ENCODE measurements at places on chromosomes 3 and 15. TPM values are rescaled to one million over a fixed set of nuclear protein-coding genes. Genes with fewer than 3 reads are reported as not detected.

Gene FRMD5
- total RNA-seq, result not detected

Gene RBM6
- 137 TPM for total RNA-seq

Gene TMCO5A
- not detected for total RNA-seq

Gene VGLL3
- total RNA-seq, result 6.8 TPM

Gene ITIH1
- total RNA-seq, result not detected

Gene HDC
- 0.64 TPM for total RNA-seq

Gene PSTPIP1
- total RNA-seq, result 7.9 TPM

Gene OSBPL10
- total RNA-seq, result 28.3 TPM

DNA sequence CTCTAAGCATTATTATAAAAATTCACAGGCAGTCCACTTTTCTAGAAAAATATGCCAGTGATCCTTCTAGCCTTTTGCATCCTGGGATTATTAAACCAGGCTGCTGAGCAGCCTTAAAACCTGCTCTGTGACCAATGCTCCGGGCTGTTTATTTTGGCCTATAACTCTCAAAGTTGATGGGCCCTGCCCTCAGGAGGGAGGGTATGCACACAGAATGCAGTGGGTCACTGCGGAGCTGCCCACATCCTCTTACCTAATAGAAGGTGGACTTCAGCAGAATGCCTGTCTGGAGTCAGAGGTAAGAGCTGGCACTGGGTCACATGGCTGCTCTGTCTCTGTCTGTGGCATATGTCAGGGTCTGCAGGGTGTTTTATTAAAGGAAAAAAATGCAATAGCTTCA is 26.0 kb downstream of the CPNE4 start:
- no peaks in the 10 kb centered on the region for H3K4me1 ChIP-seq
- DNase-seq, result no peak
- H3K27ac ChIP-seq, result no peak overlapping the region

GRCh38 chr15:100671858-100672543 is 69.6 kb downstream of the ASB7 start:
- no peak overlapping the region for H3K4me3 ChIP-seq
- no peaks in the 10 kb centered on the region for H3K4me1 ChIP-seq
- H3K36me3 ChIP-seq, result no peaks in the 10 kb centered on the region
- no peak overlapping the region for H3K27ac ChIP-seq

- no peak overlapping the region for H3K4me3 ChIP-seq
- no peaks in the 10 kb centered on the region for H3K36me3 ChIP-seq
- no peaks in the 10 kb centered on the region for H3K27me3 ChIP-seq
- no peak overlapping the region for H3K27ac ChIP-seq
- DNase-seq, result no peak
Observed at GRCh38 chr3:188097791-188098190, 56.2 kb upstream of the LPP start.

DNA sequence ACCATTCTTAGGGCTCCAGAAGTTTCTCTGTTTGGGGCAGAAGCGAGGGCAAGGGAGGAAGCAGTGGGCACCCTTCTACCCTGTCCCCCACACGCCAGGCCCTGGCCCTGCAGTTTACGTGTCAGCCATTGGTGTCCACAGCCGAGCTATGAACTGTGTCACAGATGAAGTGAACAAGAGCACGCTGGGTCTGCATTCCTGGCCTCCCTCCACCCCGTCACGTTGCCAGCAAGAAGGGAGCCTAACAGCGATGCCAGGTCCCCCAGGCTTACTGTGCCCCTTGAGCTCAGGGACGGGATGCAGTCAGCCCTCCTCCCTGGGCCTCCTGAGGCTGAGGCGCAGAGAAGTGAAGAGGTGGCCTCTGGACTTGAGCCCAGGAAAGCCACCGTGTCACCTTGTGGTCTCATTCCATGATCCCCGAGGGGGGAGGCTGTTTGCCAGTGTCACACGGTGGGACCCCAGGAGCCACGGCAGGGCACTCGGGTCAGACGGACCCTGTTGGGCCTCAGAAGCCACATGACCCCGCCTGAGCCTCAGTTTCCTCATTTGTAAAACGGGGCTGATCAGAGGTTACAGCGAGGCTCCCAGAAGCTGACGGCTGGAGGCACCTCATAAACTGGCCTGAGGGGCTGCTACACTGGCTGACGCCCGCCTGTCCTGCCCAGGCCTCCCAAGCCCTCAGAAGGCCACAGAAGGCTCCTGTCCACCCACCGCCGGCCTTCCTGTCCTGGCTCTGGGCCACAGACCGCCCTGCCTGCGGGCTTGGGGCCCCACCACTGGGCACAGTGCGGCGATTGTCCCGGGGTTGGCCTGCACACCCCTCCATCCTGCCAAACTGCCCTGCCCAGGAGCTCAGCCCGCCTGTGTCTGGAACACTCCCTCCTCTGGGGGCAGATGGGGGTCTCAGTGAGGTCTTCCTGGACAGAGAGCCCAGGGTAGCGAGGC is 18.6 kb downstream of the IQSEC1 start:
- no peaks in the 10 kb centered on the region for H3K36me3 ChIP-seq
- H3K27ac ChIP-seq, result no peak overlapping the region
- no peaks in the 10 kb centered on the region for H3K4me1 ChIP-seq
- H3K27me3 ChIP-seq, result no peaks in the 10 kb centered on the region
- DNase-seq, result no peak
- H3K4me3 ChIP-seq, result no peak overlapping the region

- no peaks in the 10 kb centered on the region for H3K27me3 ChIP-seq
- no peaks in the 10 kb centered on the region for H3K36me3 ChIP-seq
- H3K4me3 ChIP-seq, result no peak overlapping the region
Observed at GRCh38 chr3:55170444-55170843, 242.6 kb upstream of the LRTM1 start.

- H3K27ac ChIP-seq, result no peak overlapping the region
- H3K27me3 ChIP-seq, result peaks cover 14% of the 10 kb centered on the region
- H3K4me3 ChIP-seq, result no peak overlapping the region
- H3K36me3 ChIP-seq, result no peaks in the 10 kb centered on the region
- H3K4me1 ChIP-seq, result peaks cover 6% of the 10 kb centered on the region
- no peak for DNase-seq
Observed at GRCh38 chr3:184386047-184386806, 6.4 kb downstream of the CHRD start.

DNA sequence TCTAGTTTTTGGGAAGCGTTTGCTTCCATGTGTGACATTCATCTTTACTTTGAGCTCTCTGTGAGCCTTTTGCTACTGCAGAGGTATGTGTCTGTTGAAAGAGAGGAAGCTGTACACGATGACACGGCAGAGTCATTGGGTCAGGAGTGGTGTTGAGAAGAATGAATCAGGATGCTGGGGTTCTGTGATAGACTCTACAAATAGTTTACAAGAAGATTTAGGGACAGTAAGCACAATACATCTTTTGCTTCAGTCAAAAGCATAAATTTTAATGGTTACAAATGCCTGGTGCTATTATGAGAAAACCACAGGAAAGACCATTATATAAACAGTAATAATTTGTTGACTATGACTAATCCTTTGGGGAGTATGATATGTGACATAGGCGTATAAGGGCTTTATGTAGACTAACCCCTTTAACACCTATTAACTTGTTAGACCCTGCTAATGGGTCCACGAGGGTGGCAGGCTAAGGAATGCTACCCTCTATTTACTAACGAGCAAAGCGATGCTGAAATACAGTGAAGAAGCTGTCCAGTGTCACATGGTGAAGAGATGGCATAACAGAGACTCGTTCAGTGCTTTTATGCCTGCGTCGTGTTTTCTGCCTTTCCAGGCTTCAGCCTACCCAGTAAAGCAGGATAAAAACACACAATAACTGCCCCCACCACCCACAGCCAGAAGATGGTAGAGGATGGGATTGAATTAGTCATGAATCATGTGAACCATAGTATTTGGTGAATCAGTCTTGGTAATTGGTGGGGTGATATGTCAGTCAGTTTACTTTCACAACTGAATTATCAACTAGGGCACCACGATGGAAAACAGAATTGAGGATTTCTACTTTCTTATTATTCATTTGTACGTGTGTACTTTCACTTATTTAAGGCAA is 118.8 kb downstream of the LPP start:
- peak overlapping the region; percentile 82 for H3K27ac ChIP-seq
- no peak for DNase-seq
- H3K4me1 ChIP-seq, result peaks cover 45% of the 10 kb centered on the region
- H3K36me3 ChIP-seq, result no peaks in the 10 kb centered on the region
- no peak overlapping the region for H3K4me3 ChIP-seq

GRCh38 chr3:18247139-18247695 is 177.9 kb downstream of the SATB1 start:
- no peak overlapping the region for H3K4me3 ChIP-seq
- H3K27me3 ChIP-seq, result no peaks in the 10 kb centered on the region
- H3K4me1 ChIP-seq, result no peaks in the 10 kb centered on the region
- H3K36me3 ChIP-seq, result no peaks in the 10 kb centered on the region
- no peak overlapping the region for H3K27ac ChIP-seq
- no peak for DNase-seq

- H3K36me3 ChIP-seq, result no peaks in the 10 kb centered on the region
- DNase-seq, result no peak
- H3K27ac ChIP-seq, result no peak overlapping the region
- no peak overlapping the region for H3K4me3 ChIP-seq
- no peaks in the 10 kb centered on the region for H3K4me1 ChIP-seq
Observed at GRCh38 chr15:79261836-79262235, 20.7 kb upstream of the ANKRD34C start.

DNA sequence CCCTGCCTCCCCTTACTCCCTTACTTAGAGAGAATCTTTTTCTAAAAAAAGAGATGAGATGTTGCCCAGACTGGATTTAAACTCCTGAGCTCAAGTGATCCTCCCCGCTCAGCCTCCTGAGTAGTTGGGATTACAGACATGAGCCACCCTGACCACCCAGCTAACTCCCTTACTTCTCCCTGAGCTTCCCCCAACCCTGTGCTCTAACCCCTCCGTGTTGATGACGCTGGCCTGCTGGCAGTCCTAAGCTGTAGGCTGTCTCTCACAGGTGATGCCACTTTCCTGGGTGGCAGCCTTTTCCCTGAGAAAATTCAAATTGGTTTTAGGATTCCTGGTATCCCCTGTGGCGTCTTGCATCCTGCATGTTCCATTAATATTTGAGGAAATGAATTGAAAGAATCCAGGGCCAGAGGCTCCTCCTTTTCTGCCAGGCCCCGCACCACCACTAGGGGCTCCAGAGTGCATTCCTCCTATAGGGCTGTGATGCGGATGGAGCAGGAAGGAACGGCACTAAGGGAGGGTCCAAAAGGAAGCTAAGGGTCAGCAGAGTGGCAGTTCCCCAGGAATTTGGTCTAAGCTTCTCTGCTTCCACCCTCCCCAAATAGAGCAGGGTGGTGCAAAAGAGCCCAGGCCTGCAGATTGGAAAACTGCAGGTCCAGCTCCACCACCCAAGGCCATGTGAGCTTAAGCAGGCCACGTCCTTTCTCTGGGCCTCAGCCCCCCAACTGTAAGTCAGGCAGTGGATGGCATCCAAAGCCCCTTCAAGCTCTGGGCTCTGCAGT is 101.1 kb downstream of the DAPK2 start:
- no peaks in the 10 kb centered on the region for H3K36me3 ChIP-seq
- H3K4me3 ChIP-seq, result no peak overlapping the region
- H3K27ac ChIP-seq, result no peak overlapping the region
- H3K27me3 ChIP-seq, result no peaks in the 10 kb centered on the region
- H3K4me1 ChIP-seq, result no peaks in the 10 kb centered on the region

DNA sequence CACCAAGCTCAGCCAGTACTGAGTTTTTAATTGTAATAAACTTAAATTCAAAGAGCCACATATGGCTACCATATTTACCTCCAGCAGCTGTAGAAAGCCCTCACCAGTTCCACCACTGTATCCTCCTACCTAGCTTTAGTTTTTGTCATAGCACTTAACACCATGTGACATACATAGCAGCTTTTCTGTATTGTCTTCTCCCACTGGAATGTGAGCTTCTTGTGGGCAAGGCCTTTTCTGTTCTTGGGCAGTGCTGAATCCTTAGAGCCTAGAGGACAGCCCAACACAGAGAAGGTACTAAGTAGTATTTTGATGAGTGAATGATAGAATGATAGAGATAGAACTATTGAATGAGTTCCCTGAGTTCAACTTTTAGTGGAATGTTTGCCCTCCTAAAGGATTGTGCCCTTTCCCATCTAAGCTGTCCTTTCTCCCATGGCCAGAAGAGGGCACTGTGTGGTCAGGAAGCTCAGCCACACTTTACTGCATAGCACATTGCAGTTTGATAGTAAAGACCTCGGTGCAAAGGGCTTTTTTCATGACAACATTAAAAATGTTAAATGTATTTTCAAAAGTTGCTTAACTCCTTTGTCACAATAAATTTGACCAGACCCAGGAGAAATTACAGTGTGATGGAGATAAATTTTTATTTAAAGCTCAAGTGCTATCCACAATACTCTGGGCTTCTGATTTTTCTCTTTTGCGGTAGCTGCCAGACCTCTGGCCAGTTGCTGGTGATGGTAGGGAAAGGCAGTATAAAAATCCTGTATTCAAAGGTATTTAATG is 115.8 kb downstream of the GHSR start:
- H3K4me3 ChIP-seq, result no peak overlapping the region
- H3K36me3 ChIP-seq, result peaks cover 35% of the 10 kb centered on the region
- no peaks in the 10 kb centered on the region for H3K27me3 ChIP-seq
- peak; percentile 75 for DNase-seq
- peak overlapping the region; percentile 30 for H3K27ac ChIP-seq

DNA sequence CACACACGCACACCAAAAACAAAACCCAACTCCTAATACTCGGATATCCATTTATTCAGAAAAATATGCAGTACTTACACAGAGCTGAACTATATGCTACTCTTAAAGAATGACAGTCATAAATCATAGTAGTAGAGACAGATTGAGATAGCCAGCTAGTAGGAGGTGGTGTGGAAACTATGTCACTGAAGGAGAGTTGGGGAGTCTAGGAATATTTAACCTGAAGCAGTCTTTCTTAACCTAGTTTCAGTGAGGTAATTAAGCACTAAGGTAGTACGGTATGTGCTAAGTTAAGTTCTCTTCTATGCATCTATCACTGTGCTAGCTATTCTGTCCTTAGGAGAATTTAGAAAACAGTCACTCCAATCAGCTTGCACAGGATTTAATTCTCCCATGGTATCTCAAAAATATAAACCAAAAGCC is 54.2 kb downstream of the ANKRD28 start:
- no peak overlapping the region for H3K4me3 ChIP-seq
- no peak for DNase-seq
- no peaks in the 10 kb centered on the region for H3K4me1 ChIP-seq
- H3K36me3 ChIP-seq, result no peaks in the 10 kb centered on the region
- H3K27ac ChIP-seq, result no peak overlapping the region

- no peaks in the 10 kb centered on the region for H3K36me3 ChIP-seq
- peaks cover 16% of the 10 kb centered on the region for H3K4me1 ChIP-seq
- DNase-seq, result no peak
- no peaks in the 10 kb centered on the region for H3K27me3 ChIP-seq
Observed at GRCh38 chr15:55220606-55221005, 23.9 kb upstream of the RSL24D1 start.

DNA sequence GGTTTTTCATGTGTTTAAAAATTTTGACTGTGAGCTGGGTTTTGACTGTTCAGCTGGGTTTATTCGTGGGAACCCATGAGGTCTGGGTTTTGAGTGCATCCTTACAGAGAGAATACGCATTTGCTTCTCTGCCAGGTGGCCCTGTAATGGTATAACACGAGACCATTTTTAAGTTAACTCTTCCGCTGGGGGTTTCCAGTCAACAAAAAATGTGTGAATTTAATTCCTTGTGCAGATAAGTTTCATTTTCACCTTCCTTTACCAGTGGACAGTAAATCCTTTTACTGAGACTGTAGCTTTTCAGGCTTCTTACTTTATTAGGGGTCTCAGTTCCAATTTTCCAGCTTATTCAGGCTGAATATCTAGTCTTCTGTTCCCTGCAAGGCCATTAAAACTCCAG is 149.6 kb downstream of the OPA1 start:
- H3K4me3 ChIP-seq, result no peak overlapping the region
- no peaks in the 10 kb centered on the region for H3K27me3 ChIP-seq
- no peaks in the 10 kb centered on the region for H3K36me3 ChIP-seq
- no peak overlapping the region for H3K27ac ChIP-seq
- no peak for DNase-seq
